ENCODE measurements at places on chromosomes 7 and 10.
A peak's percentile ranks its signal among the peaks of the same experiment; 100 is the strongest.

DNA sequence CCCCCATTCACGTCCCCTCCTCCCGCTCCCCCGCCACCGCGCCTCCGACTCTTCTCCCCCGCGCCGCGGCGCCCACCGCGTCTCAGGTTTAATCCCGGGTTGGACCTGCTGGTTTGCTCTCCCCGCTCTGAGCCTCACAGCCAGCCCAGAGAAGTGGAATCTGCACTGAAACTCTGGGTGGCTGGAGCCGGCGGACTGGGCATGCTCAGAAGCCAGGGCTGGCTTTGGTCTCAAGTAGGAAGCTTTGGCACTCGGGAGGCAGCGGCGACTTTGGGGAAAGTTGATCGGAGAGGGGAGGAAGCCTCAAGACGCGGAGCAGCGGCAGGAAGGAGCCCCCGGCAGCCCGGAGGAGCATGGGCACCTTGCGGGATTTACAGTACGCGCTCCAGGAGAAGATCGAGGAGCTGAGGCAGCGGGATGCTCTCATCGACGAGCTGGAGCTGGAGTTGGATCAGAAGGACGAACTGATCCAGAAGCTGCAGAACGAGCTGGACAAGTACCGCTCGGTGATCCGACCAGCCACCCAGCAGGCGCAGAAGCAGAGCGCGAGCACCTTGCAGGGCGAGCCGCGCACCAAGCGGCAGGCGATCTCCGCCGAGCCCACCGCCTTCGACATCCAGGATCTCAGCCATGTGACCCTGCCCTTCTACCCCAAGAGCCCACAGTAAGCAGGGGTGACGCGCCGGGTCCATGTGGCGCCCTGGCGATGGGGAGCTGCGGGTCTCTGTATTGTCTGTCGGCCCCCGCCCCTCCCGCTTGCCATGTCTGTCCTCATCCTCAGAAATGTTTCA lies at the start of gene PRKG1:
TSS of gene PRKG1 (plus strand) at position 250 of the 791 bp plus-strand sequence.
- peak; percentile 18 for DNase-seq

DNA sequence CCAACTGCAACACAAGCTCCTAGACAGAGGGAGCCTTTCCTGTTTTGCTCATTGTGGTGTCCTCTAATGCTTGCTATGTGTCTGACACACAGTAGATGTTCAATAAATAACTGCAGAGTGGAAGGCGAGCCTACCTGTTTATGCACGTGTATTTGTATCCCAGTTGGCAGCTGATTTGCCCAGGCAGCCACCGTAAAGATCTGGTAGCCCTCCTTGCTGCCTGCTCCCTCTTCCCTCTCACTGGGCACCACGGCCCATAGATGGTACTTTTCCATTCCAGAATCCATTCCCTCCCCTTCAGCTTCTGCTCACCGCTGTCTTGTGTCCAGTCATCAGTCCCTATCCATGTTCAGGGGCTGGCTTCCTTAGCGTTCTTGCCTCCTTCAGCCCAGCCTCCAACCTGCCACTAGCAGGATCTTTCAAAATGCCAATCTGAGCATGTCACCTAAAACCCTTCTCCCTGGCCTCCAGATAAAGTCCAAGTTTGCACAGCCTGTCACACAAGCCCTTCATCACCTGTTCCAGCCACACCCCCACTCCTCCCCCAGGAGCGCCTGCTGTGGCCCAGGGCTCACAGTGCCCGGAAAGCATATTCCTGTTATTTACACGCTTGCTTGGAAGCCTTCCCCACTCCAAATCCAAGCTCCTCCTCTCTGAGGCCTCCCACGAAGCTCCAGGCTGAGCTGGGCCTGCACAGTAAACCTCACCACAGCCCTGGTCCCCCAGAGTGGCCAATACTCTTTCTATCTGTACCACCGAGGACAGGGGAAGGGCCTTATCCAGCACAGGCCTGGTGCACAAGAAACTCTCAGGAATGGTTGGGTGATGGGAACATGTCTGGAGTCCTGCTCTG lies 21.0 kb downstream of the ZCCHC24 start:
- no peak for DNase-seq

- DNase-seq: peak; percentile 15
Measured at GRCh38 chr7:74403521-74404387, 50.0 kb upstream of the GTF2IRD1 start.

DNA sequence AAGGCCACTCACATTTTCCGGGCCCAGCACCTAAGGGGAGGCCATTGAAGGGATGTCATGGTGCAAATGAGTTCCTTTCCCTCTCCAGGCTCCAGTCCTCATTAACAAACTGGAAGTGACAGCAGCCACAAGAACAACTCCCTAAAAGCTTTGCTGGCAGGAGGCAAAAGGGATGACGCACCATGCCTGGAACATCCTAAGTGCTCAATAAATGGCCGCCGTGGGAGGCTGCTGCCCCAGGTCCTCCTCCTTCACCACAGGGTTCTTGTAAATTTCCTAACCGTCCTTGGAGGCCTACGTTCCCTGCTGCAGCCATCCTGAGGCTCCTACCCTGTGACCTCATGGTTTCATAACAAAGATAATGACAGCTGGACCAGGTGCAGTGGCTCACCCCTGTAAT lies 41.3 kb upstream of the CAMK1D start:
- DNase-seq: no peak

GRCh38 chr7:139041378-139042085 lies 5.7 kb upstream of the ZC3HAV1L start:
- DNase-seq: no peak

- no peak for DNase-seq
Measured at GRCh38 chr10:46217752-46218453, 68.9 kb upstream of the ANTXRL start.
